ENCODE measurements at places on chromosomes 7 and 10.

DNA sequence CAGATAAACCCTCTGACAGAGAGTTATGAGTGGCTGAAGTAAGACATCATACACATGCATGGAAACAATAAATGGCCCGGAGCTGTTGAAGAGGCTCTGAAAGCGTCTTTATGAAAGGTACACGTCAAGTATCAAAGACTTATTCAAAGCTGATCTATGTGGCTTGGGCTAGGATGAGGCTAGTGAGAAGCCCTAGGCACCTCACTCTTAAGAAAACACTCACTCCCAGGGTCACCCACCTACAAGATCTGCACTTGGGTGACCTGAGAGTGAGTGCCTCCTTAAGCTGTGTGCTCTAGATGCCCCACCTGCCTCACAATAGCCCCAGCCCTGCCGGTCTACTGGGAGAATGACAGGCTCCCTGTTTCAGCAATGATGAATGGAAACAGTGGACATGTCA is 1.1 kb upstream of the GIMAP1 start:
- DNase-seq = no peak

DNA sequence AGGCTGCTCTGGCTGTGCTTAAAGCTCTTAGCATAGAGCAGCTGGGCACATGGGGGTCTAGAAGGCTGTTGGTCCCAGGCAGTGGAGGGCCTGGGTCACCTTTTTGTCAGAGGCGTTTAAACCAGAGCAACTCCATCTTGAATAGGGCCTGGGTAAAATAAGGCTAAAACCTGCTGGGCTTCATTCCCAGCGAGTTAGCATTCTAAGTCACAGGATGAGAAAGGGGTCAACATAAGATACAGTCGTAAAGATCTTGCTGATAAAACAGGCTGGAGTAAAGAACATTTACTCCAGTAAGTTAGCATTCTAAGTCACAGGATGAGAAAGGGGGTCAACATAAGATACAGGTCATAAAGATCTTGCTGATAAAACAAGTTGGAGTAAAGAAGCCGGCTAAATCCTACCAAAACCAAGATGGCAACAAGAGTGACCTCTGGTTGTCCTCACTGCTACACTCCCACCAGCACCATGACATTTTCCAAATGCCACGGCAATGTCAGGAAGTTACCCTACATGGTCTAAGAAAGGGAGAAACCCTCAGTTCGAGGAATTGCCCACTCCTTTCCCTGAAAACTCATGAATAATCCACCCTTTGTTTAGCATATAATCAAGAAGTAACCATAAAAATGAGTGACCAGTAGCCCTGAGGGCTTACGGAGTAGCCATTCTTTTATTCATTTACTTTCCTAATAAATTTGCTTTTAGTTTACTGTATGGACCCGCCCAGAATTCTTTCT is 96.8 kb upstream of the PCBD1 start:
- DNase-seq = no peak

- no peak for DNase-seq
Measured at GRCh38 chr7:69814421-69814962, 216.2 kb downstream of the AUTS2 start.

DNA sequence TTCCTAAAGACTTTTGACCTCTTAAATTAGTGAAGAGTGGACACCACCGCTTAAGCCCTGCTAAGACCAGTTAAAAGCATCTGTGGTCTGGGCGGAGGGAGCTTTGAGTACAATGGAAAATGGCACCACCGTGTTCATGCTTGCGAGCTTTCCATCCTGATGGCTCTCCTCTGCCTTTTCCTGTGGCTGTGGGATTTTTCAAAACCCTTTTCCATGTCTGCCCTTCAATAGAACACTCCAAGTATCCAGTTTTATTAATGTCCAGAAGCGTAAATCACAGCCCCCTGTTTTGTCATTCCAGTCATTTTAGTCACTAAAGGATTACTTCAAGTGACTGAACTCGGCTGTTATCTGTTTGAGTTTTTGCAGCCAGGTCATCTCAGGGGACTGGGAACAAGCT is 181.8 kb downstream of the MGMT start:
- DNase-seq = no peak

- no peak for DNase-seq
Measured at GRCh38 chr10:31197886-31198285, 121.1 kb upstream of the ZEB1 start.

- no peak for DNase-seq
Measured at GRCh38 chr7:78264105-78264504, 465.5 kb downstream of the PHTF2 start.

DNA sequence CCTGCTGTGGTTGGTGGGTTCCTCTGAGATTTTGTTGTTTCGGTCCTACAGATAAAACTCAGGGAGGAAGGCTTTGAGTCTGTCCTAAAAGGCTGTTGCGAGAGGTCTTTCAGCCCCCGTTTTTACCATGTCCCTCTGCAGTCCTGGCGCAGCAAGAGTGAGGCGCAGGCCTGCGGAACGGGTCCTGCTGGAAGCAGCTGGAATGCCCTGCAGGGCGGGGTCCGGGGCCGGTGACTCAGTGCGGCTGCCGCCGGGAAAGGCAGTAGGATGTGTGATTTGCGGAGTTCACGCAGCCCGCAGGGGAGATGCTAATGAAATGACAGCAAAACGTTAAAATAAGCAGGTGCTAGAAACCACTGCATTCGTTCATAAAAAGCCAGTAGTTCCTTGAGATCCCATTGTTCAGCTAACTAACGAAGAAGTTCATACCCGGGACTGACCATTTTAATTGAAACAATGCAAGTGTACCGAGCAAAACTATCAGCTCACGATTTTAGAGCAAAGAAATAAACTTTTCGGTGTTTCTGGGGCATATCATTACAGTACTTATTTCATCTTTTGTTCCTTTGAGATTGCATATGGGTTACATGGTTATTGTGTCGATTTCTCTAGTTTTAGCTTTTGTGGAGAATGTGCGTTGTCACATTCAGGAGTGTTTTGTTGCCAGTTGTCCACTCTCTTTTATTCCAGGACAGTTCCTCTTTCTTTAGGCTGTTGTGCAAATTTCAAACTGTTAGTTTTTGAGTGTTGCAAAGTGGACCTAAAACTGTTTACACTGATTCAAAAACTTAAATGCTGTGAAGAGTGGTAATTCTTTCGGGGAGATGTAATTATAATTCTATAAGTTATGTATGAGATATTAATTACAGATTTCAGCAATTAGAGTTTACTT is 783 bp downstream of the ANLN start:
- DNase-seq = no peak

GRCh38 chr7:158651968-158652565 is 52.5 kb downstream of the NCAPG2 start:
- no peak for DNase-seq

GRCh38 chr10:130958003-130958402 is 353.5 kb downstream of the TCERG1L start:
- no peak for DNase-seq

GRCh38 chr7:34844936-34845665 is 187.1 kb downstream of the NPSR1 start:
- no peak for DNase-seq

DNA sequence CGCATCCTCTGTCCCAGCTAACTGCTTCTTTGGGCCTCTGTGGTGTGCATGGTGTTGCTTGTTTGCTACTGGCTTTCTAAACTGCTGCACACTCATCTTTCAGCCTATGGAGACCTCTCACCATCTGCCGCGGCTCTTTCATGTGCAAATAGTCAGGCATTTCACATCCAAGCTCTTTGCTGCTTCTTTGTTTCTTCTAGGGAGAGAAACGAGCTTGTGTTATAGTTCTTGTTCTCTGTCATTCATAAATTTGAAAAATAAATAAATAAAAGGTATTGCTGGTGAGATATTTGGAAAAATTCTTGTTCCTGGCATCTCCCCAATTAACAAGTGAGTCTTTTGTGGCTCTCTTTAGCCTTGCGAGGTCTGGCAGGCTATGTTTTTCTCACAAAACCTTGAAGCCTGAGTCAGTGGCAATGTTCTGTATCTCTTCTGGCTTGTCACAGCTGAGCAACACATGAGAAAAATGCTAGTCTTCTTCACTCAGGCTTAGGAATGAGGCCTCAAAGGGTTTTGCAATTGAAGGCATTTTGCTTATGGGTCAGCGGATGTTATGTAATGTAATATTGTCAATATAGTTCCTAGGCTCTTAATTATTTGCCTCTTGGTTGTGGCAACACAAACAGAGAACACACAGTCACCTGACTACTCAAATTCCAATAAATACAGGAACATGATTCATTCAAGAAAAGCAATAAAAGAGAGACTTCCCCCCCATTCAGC is 274.0 kb downstream of the FRMD4A start:
- no peak for DNase-seq

- DNase-seq = no peak
Measured at GRCh38 chr7:95608359-95609173, 12.2 kb upstream of the PDK4 start.

GRCh38 chr7:3911685-3912084 is 610.6 kb downstream of the SDK1 start:
- no peak for DNase-seq

- DNase-seq = no peak
Measured at GRCh38 chr7:142327628-142328405, 70.0 kb upstream of the PRSS58 start.

- no peak for DNase-seq
Measured at GRCh38 chr10:101351017-101351416, 2.9 kb upstream of the BTRC start.

DNA sequence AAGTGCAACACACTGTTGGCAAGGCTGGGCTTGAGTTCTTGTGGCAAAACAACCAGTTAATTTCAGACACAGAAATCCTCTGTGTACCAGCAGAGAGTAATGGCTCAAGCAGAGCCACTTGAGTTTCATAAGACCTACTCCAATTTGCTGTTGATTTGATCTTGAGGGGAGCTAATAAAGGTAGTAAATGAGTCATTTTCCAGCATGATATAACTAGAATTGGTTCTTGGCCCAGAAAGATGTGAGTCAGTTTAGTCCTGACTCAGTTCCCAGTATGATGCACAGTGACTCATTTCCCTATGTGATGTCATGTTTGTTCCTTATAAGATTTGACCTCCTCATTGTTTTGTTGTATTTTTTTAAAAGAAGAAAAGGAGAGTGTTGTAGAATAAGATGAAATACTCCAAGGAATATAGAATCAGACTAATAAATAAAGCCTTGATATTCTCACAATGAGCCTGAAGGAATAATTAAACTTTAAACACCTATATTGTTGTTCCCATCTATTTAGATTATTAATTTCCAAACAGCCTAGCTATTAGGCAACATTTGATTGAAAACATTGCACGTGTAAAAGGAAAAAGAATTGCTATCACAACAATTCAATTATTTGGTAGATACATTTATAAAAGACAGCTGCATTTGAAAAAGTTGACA is 186.2 kb downstream of the REEP3 start:
- no peak for DNase-seq

DNA sequence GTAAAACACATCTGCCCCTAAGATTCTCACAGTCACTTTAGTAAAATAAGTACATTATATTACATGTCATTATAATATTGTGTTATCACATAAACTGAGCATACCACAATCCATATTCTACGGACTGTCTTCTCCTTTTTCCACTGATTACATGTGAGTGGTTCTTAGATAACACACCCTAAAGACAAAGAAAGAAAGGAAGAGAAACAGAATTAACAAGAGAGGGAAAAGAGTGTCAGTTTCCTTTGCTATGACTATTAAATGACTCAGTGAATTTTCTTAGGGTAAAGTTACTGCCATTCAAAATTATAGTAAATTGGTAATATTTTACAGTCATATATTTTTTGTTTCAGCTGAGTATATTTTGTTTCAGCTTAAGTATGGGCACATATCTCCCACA is 268.3 kb downstream of the TWIST1 start:
- DNase-seq = no peak

- DNase-seq = no peak
Measured at GRCh38 chr7:47480576-47481538, 101.1 kb downstream of the TNS3 start.

DNA sequence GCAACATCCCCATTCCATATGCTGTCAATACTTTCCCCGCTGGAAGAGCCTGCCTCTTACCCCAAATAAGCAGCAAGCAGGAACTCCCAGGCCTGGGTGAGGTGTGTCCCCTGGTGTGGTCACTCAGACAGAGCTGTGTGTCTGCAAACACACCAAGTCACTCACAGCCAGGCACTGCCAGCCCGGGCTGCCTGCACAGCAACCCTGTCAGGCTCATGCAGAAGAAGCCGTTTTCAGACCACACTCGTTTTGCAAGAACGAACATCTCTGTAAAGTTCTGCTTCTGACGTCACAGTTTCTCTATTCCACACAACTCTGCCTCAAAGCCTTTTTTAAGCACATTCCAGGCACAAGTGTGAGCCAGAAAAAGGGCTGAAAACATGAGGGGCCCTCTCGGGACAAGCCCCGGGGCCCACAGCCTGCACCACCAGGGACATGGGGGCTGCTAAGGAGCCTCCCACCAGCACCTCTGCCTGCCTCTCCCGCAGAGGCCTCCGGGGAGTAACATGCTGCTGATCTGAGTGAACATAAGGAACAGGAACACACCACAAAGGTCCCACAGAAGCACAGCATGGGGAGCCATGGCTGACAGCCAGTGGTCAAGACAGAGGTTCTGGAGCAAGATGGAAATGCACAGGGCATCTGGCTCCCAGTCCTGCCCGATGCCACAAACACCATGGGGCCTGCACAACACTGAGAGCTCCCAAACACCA is 11.4 kb downstream of the PTPRN2 start:
- no peak for DNase-seq

GRCh38 chr7:45721686-45722598 is 147.8 kb downstream of the ADCY1 start:
- DNase-seq = no peak

DNA sequence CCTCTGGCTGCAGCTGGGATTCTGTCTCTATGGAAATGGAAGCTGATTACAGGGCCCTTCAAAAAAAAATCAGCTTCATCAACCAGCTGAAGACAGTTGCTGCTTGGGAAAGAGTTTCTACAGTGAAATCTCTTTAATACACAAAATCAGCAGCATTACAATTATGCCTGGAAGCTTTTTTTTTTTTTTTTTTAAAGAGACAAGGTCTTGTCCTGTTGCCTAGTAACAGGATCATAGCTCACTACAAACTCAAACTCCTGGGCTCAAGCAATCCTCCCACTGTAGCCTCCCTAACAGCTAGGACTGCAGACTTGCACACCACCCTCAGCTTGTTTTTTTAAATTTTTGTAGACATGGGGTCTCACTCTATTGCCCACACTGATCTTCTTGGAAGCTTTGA is 94.5 kb downstream of the OR13A1 start:
- no peak for DNase-seq

GRCh38 chr10:124091646-124092249 is 1.6 kb downstream of the CHST15 start:
- no peak for DNase-seq

- DNase-seq = no peak
Measured at GRCh38 chr10:77746047-77746707, 108.6 kb upstream of the KCNMA1 start.

DNA sequence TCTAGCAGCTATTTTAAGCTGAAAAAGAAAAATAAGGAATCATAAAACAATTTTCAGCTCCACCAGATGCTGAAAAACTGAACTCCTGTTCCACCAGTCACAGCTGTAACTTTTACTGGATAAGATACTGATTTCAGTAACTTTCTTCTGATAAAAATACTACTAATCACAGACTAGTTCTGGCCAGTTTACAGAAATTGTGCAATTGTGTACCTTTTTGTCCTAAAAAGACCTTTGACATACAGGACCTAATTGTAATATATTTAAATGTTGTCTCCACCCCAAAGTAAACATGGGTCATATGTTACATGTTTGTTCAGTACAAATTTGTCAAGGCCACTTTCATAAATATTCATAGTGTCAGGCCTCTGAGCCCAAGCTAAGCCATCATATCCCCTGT is 27.1 kb upstream of the PIP start:
- no peak for DNase-seq

All from cortex of kidney (tissue), 1 donor.